Fibroblast of skin of left biceps (primary cell): ENCODE measurements at places on chromosomes 4 and X.

DNA sequence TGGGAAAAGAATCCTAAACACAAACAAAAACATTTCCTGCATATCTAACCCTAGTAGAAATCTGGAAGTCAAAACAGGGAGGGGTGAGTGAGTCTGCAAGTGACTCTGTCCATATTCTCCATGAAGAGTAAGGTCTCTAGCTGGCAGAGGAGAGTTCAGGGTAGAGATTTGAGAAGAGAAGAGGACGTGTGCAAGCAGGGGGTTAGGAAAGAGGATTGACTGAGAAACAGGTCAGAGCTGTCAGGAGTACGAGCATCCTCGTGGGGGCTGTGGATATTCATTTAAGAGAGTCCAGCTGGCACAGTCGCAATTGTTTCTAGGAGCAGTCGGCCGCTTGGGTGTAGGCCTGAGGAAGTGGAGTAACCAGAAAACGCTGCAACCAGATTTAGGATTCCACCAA lies 27.9 kb downstream of the PROM1 start:
- DNase-seq, result no peak

DNA sequence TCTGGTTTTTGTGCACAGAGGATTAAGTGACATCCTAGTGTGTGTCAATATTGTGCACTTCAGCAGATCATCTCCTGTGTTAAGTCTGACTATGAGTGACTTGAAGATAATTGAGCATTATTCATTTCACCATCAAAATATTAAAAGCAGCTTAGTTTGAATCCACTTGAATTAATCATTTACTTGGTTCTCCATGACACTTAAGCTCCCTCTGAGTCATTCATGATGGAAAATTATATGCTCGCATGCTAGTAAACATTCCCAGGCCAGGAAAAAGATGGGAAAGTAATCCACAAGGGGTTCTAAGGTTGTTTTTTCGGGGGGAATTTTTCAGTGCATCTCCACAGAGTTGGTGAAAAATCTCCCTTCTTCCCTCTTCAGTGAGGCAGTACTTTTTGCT lies 97.2 kb upstream of the EOLA2 start:
- DNase-seq, result no peak

DNA sequence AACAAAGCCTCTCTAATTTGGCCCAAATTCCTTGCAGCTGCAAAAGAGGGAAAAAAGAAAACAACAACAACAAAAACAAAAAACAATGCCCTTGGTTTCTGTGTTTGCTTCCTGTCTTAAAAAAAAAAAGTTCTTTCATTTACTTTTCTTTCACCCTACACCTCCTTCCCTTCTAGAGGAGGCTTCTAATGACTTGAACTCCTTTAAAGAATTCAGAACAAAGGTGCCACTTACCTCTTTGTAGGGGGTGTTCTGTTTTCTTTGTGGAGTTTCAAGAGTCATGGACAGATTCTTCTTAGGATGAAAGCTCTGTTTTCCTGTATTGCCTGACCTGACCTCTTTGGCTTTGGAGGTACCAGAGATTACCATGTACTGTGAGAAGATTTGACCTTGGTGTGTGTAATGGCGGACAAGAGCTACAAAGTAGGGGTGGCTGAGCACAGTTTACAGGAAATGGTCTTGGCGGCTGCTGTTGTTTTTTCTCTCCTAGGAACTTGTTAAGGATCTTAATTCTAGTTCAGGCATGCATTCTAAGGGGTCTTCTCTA lies 72.4 kb upstream of the S100G start:
- DNase-seq, result no peak

DNA sequence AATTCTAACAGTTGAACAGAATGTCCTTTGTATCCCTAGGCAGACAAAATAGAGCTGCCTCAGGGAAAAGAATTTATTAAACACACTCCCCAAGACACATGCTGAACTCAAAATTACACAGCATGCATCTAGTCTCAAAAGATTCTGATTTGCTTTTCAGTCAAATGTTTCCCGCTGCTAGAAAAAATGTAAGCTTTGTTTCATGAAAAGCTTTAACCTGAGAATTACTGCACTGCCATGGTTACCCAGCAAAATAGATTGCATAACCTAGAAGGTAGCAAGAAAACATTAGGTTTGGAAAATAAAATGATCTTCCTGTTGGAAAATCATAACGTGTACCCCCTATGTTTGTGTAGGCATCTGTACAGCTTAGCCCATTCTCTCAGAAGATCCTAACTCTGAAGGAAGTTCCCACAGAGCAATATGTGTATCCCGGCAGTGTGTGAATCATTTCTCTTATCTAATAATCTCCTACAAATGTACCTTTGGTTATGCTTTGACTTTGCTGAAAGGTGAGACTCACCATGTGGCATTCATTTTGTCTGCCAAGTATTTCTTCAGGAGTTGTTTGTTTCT lies 646.9 kb downstream of the STPG2 start:
- no peak for DNase-seq

GRCh38 chr4:1385373-1386340 lies 20.6 kb downstream of the NKX1-1 start:
- no peak for DNase-seq

DNA sequence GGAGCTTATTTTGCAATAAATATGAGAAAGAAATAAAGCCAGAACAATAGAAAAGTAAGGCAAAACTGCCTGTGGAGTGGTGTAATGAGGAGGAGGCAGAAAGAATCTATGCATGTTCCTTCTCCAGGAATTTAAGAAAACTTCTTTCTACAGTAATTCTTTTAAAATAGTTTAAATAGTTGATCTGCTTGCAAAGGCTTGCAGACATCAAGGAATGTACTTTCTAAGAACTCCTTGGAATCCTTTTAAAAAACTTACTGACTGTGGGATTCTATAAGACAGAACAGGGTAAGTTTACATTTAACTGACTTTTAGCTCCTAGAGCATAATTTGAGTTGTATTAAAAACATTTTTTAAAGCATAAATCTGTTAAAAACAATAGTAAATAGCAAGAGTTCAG lies 63.2 kb upstream of the ALB start:
- no peak for DNase-seq

GRCh38 chrX:49308604-49309269 lies 5.3 kb downstream of the GAGE10 start:
- DNase-seq, result no peak

DNA sequence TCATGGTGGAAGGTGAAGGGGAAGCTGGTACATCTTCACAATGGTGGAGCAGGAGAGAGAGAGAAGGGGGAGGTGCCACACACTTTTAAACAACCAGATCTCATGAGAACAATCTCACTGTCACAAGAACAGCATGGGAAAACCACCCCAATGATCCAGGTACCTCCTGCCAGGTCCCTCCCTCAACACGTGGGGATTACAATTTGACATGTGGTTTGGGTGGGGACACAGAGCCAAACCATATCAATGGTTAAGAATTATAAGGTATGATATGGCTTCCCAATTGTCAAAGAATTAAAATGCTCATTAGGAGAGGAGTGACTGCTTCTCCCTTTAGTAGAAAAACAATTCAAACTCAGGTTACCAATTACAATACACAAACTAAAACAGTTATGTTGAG lies 143.3 kb downstream of the PDLIM5 start:
- DNase-seq, result no peak

DNA sequence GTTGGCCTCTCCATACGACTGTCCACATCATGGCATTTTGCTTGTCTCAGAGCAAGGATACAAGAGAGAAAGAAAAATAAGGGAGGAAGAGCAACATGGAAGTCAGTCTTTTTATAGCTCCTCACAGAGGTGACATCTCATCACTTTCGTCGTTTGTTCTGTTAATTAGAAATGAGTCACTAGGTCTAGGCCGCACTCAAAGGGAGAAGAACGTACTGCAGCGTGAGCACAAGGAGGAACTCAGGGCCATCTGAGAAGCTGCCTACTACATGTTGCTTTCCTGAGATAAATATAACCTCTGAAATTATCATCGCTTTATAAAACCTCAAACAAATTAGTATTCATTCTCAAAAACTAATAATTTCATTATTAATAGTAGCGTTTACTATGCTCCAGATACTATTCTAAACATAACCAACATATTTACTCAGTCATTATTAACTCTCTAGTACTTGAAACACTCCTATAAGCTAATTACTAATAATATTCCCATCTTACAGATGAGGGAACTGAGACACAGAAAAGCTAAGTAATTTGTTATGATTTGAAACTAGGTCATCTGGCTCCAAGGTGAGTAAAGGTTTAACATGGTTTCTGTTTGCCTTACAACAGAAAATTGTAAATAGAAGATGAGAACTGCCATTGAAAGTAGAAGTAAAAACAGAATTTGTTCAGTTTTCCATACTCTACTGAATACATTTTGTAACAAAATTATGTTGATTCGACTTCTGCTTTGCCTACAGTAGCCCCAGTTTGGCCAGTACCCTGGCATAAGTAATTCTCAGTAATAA lies 213.2 kb upstream of the UGT8 start:
- DNase-seq, result no peak

- no peak for DNase-seq
These were observed 23.1 kb downstream of the SEL1L3 start for GRCh38 chr4:25839687-25840086.

DNA sequence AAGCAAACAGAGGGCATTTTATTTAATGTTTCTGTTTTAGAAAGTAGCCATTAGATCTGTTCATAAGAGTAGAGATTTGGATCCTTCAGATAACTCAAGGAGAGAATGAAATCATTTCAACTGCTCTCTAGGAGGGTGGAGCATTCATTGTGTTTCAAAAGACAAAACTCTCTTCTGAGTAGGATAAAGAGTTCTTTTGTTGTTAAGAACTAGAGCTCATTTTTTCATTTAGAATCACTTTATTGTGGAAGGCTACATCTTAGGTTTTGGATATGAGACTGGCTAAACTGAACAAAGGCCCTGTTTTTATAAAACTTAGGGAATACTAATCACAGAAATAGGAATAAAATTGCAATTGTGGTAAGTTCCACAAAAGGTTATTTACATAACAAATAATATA lies 193.9 kb upstream of the PCDH10 start:
- DNase-seq, result no peak

DNA sequence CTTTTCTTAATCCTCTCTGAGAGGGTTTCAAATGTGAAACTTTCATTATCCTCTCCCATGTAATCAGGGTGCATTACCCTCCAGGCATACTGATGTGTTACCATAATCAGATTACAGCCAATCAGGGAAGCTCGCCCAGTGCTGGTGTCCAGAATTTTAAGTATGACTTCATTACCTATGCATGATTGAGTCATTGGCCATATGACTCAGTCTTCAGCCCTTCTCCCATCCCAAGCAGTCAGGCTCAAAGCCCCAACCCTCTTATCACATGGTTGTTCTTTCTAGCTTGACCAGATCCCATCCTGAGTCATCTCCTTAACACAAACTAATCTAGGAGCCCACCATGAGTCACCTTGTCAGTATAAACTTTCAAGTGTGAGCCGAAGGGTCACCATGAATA lies 1668.1 kb upstream of the AGA start:
- DNase-seq, result peak; percentile 39

DNA sequence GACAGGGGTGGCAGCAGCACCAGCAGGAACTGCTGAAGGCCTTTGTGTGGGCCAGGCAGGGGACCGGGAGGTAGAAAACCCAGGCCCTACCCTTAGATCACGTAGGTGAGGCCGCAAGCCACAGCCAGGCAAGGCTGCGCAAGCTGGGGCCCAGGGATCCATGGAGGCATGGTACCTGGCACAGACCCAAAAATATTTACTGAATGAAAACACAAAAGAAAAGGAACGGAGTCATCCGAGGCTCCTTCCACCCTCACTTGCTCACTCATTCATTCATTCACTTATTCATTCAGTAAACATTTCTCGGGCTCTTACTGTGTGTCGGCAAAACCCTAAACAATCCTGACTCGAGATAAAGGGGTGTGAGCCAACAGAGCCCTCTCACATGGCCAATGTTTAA lies 102.3 kb downstream of the BCOR start:
- DNase-seq, result no peak

DNA sequence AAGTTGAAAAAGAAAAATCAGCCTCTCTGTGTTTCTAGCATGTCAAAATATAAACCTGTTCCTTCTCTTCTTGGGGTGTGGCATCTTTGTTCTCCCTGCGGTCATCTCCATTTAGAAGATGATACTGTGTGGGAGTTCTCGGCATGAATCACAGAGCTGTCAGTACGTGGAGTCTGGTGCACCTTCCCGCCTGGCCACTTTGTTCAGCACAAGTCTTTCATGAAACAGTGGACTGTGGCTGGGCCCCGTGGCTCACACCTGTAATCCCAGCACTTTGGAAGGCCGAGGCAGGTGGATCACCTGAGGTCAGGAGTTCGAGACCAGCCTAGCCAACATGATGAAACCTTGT lies 166.5 kb downstream of the MAML3 start:
- no peak for DNase-seq

DNA sequence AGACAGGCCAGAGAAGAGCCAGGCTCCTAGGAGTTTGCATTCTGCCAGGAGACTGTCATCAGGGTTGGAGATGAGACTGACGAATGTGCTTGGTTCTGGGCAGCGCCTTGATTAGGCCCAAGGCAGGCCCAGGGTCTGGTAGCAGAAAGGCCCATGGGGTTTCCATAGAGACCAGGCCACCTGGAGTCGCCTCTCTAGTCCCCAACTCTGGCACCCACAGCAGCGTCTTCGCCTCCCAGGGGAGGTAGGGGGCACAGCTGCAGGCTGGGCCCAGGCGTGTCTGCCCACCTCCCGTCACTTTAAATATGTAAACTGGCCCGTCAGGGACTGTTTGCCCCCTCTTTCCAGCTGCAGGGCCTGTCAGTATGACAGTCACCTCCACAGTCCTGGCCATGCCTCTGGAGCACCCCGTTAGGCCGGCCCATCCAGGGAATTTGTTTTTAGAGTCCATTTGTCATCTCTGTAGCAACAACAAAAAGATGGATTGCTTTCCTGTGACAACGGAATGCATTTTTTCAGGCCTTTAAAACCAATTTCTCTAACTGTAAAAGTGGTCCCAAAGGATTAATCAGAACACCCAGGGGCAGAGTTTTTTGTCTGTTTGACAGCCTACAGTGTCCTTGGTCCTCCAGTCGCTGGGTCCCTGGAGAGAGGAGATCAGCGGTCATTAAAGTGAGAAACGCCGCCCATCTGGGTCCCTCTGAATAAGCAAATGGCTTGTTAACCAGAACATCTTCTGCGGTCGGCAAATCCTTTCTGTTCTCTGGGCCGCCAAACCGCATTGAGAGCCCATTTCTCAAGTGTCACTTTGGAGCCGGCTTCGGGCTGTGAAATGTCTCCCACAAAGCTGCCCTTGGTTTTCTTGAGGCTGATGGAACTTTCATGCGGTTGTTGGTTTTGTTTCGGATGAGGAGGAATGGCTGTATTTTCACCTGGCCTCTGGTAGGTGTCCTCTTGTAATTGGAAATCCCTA lies 153.0 kb upstream of the PSAPL1 start:
- no peak for DNase-seq
